ENCODE measurements at places on chromosomes 13 and 19. TPM values are rescaled to one million over a fixed set of nuclear protein-coding genes. Genes with fewer than 3 reads are reported as not detected.

The PSG7 gene
- not detected for total RNA-seq

The ZNF473 gene
- 6.7 TPM for total RNA-seq

The MAST3 gene
- 0.32 TPM for total RNA-seq

The GARIN5A gene
- 0.32 TPM for total RNA-seq

The URAD gene
- total RNA-seq = not detected

All from epithelial cell of umbilical artery (primary cell).